ENCODE measurements at places on chromosomes 12 and 14.

- no peak for DNase-seq
Observed at GRCh38 chr14:36818794-36819384, 157.2 kb downstream of the PAX9 start.

- no peak for DNase-seq
Observed at GRCh38 chr12:104870797-104871196, 87.3 kb downstream of the SLC41A2 start.

DNA sequence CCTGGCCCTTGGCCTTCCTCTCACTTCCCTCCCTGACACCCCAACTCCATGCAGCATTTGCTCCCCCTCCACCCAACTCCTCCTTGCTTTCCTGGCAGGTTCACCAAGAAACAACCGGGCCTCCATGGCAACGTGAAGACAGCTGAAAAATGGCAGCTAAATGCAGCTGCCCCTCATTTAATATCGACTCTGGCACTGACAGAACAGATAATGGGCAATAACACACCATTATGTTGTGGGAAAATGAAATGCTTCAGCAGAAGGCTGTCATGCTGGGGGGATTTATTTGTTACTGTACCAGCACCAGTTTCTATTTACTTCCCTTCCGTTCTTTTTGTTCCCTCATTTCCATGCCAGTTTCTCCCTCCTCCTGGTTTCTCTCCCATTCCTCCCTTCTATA is 440.8 kb downstream of the NRXN3 start:
- no peak for DNase-seq

- no peak for DNase-seq
Observed at GRCh38 chr12:14959463-14959862, 1.9 kb downstream of the ARHGDIB start.

- DNase-seq, result no peak
Observed at GRCh38 chr12:71627438-71628002, 36.1 kb downstream of the ZFC3H1 start.

DNA sequence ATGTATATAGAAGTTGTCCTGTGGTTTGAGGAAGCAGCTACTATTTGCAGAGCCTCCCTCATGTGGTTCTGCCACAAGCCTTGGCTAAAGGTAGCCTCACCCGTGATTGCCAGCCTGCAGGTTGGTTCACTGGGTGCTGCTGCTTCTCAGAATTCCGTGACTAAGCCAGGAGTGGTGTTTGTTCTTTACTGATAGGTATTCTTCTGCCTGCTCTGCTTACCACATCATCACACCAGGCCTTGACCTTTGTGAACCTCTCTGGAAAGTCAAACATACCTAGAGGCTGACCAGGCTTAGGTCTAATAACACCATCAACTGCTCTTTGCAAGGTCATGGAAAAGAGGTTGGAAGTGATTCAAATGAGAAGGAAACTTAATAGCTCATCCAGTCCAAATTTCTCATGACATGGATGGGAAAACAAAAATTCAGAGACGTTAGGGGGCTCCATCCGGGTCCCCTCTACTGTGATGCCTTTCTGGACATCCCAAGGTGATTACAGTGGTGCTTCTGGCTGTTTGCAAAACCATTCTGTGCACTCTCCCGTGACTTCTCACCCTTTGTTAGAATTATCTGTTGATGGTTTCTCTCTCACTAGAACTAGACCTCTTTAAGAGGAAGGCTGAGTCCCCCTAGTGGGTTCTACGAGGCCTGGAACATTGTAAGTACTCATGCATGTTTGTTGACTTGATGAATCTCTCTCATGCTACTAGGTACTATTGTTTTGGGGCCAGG is 8.5 kb upstream of the SOCS2 start:
- DNase-seq, result no peak

- peak; percentile 28 for DNase-seq
Observed at GRCh38 chr14:60723116-60723906, 840 bp downstream of the SIX4 start.

- no peak for DNase-seq
Observed at GRCh38 chr12:93177208-93178153, 200.2 kb upstream of the NUDT4 start.
